Cortex of kidney (tissue), 1 donor: ENCODE measurements at places on chromosomes 5 and 9.

GRCh38 chr5:98783051-98783649 lies 9.7 kb downstream of the RGMB start:
- DNase-seq, result no peak

DNA sequence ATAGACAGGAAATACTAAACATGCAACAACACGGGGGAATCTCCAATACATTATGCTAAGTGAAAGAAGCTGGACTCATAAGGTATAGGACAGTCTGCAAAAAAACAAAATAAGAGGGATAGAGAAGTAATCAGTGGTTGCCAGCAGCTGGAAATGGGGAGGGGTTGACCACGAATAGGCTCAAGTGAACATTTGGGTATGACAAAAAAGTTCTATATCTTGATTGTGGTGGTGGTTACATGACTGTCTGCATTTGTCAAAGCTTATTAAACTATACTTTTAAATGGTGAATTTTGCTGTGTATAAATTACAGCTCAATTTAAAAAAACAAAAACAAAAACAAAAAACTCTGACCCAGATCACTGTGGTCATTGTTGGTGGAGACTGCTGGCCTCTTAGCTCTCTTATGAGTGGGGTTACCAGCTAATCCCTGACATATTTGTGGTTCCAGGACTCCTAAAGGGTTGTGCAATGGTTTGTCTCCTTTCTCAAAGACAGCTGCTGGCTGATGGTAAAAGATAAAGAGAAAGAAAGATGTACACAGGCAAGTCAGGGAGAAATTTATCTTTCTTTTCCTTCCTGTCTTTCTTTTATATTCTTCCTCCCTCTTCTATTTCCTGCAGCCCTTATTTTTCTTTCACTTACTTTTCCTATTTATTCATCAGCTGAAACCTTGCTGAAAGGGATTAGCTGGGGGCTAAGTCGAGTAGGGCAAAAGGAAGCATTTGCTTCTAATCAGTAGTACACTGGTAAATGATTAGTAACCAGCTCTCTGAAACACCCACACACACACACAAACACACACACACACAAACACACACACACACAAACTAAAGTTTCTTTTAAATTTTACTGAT lies 42.6 kb upstream of the APC start:
- no peak for DNase-seq

GRCh38 chr9:82882138-82882537 lies 180.8 kb downstream of the RASEF start:
- DNase-seq, result no peak

- DNase-seq, result no peak
Measured at GRCh38 chr9:92645041-92645440, 24.9 kb downstream of the IPPK start.

- no peak for DNase-seq
Measured at GRCh38 chr5:118778941-118779340, 209.4 kb downstream of the DTWD2 start.

GRCh38 chr5:91521334-91521733 lies 138.2 kb upstream of the ARRDC3 start:
- DNase-seq, result no peak

GRCh38 chr9:88280816-88281382 lies 107.3 kb upstream of the SPIN1 start:
- no peak for DNase-seq
